ENCODE measurements at places on chromosomes 7 and 10. TPM values are rescaled to one million over a fixed set of nuclear protein-coding genes. Genes with fewer than 3 reads are reported as not detected.

The WIPF3 gene
- 2.5 TPM for total RNA-seq

The PDK4 gene
- 1.4 TPM for total RNA-seq

The TCERG1L gene
- not detected for total RNA-seq

The CLCN1 gene
- not detected for total RNA-seq

The COL26A1 gene
- 0.19 TPM for total RNA-seq

The IFIT1B gene
- not detected for total RNA-seq

The DPYSL4 gene
- 22.3 TPM for total RNA-seq

The SSC4D gene
- total RNA-seq = 0.88 TPM

The PDAP1 gene
- total RNA-seq = 208 TPM

The EPHB4 gene
- total RNA-seq = 84.1 TPM

The ORAI2 gene
- 55.6 TPM for total RNA-seq

The TMEM229A gene
- total RNA-seq = not detected

The TUBAL3 gene
- total RNA-seq = not detected

The NAPEPLD gene
- total RNA-seq = 8.6 TPM

The LRRC4 gene
- total RNA-seq = 1.3 TPM

The OLAH gene
- not detected for total RNA-seq

The CRCP gene
- 51.9 TPM for total RNA-seq

The PIP gene
- total RNA-seq = not detected

The ACSL5 gene
- 0.88 TPM for total RNA-seq

The ACTR3C gene
- 0.32 TPM for total RNA-seq

The CFAP58 gene
- 0.62 TPM for total RNA-seq

The PRR15 gene
- total RNA-seq = not detected

The PROSER2 gene
- 15.0 TPM for total RNA-seq

The BRI3 gene
- total RNA-seq = 73.8 TPM

All from myocyte (in vitro differentiated cells).